ENCODE measurements at places on chromosomes 12 and 14.

DNA sequence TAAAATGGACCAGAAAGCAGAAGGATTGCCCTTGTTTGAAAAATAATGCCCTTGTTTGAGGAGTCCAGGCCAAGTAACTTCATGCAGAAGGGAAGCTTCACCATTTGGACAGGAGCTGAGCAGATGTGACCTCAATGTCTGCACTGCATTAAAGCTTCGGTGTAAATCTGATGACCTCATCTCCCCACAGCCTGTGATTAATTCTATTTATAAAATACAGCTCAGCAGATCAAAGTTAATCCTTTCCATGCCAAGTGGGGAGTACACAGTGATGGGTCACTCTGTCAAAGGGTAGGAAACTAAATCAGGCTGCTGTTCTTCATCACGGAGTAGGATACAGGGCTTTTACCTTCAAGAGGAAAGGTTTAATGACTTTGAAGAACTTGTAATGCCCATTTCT is 533.7 kb downstream of the RPS29 start:
- no peaks in the 10 kb centered on the region for H3K27me3 ChIP-seq
- H3K27ac ChIP-seq: no peak overlapping the region
- H3K36me3 ChIP-seq: no peaks in the 10 kb centered on the region
- DNase-seq: no peak

DNA sequence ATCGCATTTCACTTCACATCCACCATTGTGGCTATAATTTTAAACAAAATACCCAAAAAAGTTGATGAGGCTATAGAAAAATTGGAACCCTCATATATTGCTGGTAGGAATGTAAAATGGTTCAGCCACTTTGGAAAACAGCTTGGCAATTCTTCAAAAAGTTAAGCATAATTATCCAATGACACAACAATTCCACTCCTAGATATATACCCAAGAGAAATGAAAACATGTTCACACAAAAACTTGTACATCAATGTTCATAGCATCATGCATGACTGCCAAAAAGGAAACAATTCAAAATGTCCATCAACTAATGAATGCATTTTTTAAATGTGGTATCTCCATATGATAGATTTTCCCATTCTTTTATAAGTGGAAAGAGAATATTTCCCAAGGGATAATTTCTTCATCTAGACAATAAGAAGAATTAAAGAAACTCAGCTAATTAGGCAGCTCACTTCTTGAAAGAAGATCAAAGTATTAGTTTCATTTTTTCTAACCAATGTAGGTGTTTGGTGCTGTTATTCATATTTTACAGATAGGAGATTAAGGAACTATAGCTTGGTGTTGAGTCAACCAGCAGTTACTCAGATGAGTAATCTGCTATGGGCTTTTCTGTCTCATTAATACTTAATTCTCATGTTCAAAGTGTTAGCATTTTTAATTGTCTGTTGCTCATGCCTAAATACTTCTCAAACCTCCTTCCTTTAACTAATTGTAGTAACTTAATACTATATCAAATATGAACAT is 32.8 kb downstream of the YEATS4 start:
- no peaks in the 10 kb centered on the region for H3K27me3 ChIP-seq
- no peak overlapping the region for H3K27ac ChIP-seq
- peaks cover 26% of the 10 kb centered on the region for H3K4me1 ChIP-seq
- peaks cover 7% of the 10 kb centered on the region for H3K36me3 ChIP-seq
- H3K4me3 ChIP-seq: no peak overlapping the region
- no peak for DNase-seq

GRCh38 chr12:76623931-76624330 is 64.4 kb upstream of the OSBPL8 start:
- DNase-seq: no peak
- no peak overlapping the region for H3K27ac ChIP-seq
- H3K36me3 ChIP-seq: no peaks in the 10 kb centered on the region
- H3K4me1 ChIP-seq: peaks cover 4% of the 10 kb centered on the region
- no peaks in the 10 kb centered on the region for H3K27me3 ChIP-seq

DNA sequence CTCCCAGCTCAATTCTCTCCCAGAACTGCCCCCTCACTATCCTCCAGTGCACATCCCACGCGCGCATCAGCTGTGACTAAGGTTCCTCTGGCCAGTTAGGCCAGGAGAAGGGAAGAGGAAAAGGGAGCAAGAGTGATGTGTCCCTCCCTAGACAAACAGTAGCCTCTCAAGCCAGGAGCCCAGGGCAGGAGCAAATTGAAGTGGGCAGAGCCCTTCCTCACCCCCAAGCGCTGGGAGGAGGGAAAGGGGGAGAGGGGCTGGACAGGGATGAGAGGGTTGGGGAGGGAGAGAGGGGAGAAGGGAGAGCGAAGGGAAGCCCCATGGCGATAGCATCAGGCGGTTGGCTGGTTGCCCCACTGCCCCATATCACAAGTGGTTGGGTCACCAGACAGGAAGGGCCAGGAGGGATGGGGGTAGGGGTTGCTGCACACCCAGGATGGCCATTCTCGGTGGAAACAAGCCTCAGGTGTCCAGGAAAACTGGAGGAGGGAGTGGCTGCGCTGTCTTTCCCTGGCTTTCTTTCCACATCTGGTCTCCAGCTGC is 1.1 kb downstream of the CD63 start:
- no peak for DNase-seq
- H3K27ac ChIP-seq: peak overlapping the region; percentile 87
- peak overlapping the region; percentile 87 for H3K4me3 ChIP-seq

DNA sequence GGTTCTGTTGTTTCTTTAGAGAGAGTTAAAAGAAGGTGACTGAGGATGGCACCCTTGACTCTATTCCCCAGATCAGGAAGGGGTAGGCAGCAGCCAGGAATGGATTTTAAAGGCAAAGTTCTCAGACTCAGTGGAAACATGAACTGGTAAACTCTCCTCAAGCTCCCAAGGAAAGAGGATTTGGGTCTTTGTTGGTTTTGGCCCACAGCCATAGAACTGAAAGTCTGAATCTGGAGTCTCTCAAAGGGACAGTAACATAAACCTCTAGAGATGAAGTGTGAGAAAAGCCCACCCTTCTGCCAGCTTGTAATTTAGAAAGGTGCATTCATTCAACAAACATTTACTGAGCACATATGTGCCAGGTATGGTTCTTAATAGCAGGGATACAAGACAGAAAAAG is 28.6 kb upstream of the BLTP3B start:
- peaks cover 4% of the 10 kb centered on the region for H3K4me1 ChIP-seq
- no peak overlapping the region for H3K27ac ChIP-seq
- H3K36me3 ChIP-seq: no peaks in the 10 kb centered on the region
- peaks cover 5% of the 10 kb centered on the region for H3K27me3 ChIP-seq
- no peak for DNase-seq

All from osteocyte (in vitro differentiated cells).